ENCODE measurements at places on chromosomes 13 and 19.
A peak's percentile ranks its signal among the peaks of the same experiment; 100 is the strongest.

DNA sequence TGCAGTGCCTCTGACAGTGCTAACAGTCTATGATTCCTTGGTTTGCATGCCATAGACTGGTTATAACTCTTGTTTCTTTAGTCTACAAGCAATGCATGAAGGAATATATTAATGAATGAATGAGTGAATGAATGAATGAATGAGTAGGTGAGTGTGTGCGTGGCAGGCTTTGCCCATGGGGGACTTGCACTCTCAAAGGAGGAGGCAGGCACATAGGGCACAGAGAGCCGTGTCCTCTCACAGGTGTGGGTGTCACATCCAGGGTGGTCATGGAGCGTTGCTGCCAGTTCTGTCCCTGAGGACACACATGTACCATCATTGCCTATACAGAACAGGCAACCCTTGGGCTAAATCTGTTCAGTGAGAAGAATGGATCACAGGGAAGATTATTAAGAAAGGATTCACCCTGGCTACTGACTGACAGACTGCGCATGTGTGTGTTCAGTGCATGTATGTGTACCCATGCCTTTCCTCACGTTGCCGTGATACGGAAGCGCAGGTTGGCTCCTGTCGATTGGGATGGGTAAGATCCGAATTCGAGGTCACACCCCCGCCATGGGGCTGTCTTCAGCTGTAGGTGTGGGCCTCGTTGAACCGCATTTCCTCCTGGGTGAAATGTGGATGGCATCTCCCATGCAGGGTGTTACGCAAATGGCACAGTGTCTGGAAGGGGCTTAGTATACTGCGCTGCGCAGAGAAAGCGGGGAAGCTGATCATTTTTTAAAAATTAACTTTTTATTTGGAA, 161.4 kb downstream of the STK24 start:
- DNase-seq, result no peak

- DNase-seq, result no peak
These were observed 167.1 kb downstream of the LMO7 start for GRCh38 chr13:75803164-75803611.

GRCh38 chr13:60120617-60121336, 43.0 kb downstream of the DIAPH3 start:
- no peak for DNase-seq

DNA sequence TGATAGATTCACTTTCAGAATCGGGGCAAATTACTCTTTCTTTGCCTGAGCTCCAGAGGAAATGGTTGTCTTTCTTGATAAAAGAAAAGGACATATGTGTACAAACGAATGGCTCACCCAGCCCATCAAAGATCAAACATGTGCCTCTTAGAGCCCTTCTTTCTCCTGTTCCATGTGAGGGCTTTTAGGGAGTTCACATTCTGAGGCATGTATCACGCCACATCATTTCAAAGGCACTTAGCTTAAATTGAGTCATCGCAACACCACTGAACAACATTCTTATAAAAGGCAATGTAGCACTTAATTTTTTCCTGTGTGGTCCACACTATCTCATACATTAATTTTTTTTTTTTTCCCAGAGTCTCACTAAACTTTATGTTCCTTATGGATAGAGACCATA, 521.0 kb downstream of the SUCLA2 start:
- no peak for DNase-seq

GRCh38 chr19:13299838-13300237, 149.6 kb downstream of the IER2 start:
- no peak for DNase-seq

DNA sequence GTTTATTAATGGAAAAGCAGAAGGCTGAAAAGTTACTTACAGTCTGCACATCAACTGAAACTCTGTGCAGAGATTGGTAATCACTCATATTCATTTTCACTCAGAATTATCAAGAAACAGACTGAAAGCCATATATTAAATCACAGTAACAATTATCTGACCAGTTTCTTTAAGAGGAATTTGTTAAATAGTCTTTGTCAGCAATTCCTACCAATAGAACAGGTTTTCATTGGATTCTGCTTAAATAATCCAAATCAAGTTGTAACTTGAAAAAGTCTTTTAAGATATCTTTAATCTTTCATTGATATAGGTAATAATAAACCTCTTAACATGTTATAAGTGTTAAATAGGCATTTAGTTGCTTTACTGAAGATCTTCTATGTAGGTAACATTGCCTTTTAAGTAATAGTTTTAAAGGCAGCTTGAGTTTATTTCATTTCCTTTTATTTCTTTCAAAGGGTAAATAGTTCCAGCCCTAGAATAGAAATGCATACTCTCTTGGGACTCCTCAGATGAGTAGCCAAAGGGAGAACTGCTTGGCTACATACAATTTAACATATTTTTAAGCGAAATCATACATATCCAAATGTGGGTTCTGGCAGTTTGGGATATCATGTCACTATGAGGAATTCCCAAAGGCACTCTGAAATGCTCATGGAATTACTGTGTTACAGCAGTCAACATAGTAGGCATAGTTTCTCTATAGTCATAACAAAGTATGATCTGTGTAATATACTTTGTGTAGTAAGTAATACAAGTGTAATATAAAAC, 326.0 kb upstream of the SPRY2 start:
- no peak for DNase-seq

- no peak for DNase-seq
These were observed 131.3 kb downstream of the B3GLCT start for GRCh38 chr13:31331068-31331467.

DNA sequence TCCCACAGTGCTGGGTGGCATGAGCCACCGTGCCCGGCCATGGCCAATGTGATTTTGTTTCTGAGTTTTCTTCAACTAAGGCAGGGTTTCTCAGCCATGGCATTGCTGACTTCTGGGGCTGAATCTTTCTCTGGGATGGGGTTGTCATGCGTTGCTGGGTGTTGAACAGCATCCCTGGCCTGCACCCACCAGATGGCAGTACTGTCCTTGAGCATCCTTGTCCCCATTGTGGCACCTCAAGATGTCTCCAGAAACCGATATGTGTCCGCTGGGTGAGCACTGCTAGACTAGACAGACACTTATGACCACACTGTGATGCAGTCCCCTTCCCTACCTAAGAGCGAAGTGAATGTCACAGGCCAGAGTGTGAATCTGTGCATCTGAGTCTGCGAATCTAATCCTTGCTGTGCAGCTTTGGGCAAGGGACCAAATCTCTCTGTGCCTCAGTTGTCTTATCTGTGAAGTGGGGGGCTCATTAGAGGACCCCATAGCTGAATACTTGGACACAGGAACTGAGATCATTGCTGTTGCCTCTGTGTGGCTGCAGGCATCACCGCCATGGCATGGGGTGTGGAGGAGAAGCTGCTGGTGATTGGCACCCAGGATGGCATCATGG, 50.3 kb upstream of the SIN3B start:
- DNase-seq, result peak; percentile 37

DNA sequence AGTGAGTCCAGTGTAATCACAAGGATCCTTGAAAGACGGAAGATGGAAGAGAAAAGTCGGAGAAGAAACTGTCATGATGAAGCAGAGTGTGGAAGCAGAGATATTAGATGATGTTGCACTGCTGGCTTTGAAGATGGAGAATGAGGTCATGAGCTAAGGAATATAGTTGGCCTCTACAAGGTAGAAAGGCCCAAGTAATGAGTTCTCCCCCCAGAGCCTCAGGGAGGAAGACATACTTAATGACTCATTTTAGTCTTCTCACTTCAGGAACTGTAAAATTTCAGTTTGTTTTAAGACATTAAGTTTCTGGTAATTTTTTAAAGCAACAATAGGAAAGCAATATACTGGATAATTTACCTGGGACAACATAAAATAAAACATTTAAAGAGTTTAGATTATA, 1331.5 kb upstream of the PCDH20 start:
- no peak for DNase-seq
